ENCODE measurements at places on chromosomes 16 and 17.

DNA sequence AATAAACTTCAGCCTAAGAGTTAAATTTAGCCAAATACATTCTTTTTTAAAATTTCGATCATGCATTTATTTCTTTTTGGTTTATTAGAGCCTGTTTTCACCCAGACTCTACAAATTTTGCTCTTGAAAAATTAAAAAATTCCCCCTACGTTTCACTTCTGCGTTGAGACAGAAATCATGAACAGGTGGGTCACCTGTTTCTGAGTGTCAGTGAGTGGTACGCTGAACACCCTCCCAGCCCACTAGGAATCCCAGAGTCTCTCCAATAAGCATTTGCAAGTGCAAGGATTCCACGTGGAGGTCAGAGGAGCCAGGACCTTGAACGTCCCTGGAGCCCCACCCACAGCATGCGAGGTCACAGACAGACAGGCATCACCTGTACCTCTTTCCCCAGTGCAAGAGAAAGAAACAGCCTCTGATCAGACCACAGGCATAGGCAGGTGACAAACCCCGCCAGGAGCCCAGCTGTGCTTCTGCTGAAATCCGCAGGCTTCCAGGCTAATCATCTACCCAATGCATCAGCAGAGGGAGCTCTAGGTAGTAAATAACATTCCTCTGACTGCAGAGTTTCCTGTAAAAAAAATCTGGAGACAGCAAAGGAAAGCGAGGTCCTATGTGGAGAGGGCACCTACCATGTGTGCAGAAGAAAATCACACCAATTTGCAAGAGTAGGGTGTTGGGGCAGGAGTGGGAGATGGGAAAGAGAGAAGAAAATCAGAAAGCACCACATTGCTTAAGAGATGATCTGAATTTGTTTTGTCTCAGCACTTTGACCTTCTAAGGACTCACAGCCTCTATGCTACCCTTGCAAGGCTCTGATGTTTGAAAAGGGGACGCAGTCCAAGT, 5.9 kb upstream of the XYLT1 start:
- no peak for DNase-seq

DNA sequence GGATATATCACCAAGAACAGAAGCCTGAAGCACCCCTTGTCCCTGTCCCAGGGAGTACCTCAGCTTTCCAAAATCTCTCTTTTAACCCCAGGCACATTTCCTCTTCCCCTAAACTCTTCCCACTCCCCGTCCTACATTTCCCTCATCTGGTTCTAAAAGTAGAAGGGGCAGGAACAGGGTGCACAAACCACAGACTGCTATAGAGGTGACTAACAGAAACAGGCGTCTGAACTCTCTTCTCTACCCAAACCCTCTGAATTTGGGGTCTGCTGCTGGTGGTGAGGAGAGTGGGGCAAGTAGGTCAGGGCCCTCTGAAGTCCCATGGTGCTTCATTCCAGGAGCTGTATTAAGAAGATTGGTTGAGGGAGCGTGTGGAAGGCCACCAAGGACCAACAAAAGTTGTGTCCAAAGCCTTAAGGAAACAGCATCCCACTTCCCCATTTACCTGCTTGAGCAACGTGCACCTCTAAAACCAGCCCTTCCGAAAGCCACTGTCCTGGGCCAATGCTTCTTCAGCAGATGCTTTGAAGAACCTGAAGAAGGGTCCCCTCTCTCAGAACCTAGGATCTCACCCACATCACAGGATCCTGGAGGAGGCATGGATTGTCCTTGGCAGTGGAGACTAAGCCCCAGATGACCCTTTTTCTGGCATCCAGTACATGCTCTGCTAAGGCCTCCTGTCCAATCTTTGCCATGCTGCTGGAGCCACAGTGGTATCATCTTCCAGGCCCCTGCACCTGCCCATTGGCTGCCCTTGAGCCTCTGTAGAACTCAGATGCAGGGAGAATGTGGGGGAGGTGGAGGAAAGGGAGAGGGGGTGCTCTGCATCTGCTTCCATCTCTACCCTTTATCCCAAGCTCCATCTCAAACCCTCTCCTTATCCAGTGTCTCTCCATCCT, 5.7 kb upstream of the NR1D1 start:
- no peak for DNase-seq

DNA sequence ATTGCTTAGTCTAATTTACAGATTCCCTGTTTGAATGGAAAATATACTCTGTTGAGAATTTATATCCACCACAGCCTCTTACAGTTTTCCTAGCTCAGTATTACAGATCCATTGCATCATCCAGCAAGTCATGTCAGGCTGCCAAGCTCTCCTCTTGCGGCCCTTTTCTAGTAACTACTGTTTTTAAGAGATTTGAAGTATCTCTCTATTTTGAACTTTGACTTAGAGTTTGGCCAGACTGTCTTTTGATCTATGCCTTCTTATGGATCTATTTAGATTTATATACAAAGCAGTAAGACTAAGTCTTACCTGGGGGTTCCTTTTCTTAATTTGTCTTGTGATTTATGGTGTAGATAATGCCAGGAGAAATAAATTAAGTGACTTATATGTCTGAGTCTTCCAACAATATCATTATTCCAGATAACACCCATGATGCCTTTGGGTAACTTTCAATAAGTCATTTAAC, 53.1 kb upstream of the ABCC11 start:
- DNase-seq = no peak

DNA sequence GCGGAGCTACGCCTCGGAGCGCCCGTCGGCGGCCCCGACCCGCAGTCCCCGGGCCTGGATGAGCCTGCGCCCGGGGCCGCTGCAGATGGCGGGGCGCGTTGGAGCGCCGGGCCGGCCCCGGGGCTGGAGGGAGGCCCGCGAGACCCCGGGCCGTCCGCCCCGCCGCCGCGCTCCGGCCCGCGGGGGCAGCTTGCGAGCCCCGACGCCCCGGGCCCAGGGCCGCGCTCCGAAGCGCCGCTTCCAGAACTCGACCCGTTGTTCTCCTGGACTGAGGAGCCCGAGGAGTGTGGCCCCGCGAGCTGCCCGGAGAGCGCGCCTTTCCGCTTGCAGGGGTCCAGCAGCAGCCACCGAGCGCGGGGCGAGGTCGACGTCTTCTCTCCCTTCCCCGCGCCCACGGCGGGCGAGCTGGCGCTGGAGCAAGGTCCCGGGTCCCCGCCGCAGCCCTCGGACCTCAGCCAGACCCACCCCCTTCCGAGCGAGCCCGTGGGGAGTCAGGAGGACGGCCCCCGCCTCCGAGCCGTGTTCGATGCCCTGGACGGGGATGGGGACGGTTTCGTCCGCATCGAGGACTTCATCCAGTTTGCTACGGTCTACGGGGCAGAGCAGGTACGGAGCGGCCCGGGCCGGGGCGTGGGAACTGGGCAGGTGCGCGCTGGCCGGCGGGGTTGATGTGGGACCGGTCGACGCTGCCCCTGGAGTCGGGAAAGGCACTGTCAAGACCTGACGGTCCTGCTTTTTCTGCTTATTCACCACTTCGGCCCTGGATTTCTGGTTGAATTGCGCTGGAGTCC, 861 bp downstream of the RAB11FIP3 start:
- no peak for DNase-seq

DNA sequence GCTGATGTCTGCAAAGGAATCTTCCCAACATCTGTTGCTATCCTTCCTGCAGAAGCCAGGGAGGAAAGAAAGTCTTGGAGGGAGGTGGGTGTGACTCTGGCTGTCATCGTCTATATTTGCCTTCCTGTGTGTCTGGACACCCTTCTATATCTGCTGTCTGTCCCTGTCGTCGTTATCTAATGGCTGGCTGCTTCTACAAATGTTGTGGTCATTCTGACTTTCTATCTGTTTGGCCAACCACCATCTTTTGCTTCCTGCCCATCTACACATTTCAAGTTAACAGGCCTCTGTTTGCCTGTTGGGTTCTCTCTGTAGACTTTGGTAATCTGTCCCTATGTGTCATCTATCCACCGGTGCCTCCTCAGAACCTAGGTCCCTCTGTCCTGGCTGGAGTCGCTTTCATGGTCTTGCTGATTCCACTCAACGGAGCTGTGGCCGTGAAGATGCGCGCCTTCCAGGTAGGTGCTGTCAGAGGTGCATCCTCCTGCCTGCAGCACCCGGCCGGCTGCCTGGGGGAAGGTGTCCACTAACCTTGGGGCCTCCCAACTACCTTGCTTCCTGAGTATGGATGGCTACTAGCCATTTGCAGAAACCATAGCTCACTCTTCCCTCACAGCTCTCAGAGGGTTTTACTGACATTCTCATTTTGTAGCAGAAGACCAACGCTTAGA, 30.2 kb downstream of the ABCC3 start:
- no peak for DNase-seq

GRCh38 chr17:6244253-6244652, 174.1 kb downstream of the WSCD1 start:
- no peak for DNase-seq

DNA sequence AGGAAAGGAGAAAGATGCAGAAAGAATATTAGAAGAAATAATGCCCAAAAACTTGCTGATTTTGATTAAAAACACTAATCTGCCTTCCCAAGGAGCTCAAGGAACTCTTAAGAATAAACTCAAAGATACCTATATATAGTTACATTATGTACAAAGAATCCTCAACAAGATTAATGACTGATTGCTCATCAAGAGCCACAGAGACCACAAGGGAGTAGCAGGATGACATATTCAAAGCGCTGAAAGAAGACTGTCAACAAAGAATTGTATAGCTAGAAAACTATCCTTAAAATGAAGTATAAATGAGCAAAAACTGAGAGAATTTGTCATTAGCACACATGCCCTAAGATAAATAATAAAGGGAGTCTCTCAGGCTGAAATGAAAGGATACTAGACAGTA, 6.2 kb downstream of the LPCAT2 start:
- no peak for DNase-seq

GRCh38 chr16:53309457-53309856, 124.8 kb upstream of the RBL2 start:
- DNase-seq = no peak

GRCh38 chr17:19304209-19304608, 58.3 kb downstream of the B9D1 start:
- no peak for DNase-seq

DNA sequence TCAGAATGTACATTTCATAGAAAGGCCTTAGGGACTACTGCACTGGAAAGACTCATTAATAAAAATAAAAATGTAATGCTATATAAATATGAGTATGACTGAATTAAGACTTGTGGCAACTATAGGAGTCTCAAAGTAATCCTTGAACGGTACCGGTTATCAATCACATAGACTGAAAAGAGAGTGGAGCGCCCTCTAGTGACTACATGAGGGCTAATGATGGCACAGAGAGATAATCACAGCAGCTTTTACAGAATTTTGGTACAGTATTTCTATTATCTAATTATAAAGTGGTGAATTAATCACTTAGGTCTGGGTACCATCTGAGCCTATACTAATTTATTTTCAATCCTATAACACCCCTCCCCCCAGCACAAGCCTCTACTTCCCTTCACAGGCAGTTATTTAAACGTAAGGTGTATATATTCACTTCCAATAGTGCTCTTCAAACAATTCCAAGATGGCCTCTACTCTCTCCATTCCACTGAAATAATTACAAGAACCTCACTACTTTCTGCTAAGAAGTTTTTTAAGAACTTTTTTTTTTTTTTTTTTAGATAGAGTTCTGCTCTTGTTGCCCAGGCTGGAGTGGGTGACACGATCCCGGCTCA, 40.7 kb upstream of the ANKFY1 start:
- DNase-seq = peak; percentile 51

DNA sequence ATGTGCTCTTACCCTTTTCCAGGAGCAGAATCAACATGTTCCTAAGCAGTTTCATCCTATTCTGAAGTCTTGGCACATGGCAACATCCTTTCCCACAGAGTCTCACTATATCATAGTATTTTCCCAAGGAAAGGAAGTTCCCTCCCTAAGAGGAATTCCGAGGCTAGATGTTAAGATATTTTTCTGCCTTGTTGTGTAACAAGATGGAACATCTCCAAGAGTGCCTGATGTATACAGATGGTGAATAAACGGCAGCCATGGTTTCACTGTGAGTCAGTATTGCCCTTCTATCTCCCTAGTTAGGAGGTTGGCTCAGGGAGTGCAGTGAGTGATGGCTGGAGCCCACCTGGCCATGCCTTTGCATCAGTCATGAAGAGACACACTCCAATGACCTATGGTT, 48.2 kb downstream of the SPACA3 start:
- no peak for DNase-seq

DNA sequence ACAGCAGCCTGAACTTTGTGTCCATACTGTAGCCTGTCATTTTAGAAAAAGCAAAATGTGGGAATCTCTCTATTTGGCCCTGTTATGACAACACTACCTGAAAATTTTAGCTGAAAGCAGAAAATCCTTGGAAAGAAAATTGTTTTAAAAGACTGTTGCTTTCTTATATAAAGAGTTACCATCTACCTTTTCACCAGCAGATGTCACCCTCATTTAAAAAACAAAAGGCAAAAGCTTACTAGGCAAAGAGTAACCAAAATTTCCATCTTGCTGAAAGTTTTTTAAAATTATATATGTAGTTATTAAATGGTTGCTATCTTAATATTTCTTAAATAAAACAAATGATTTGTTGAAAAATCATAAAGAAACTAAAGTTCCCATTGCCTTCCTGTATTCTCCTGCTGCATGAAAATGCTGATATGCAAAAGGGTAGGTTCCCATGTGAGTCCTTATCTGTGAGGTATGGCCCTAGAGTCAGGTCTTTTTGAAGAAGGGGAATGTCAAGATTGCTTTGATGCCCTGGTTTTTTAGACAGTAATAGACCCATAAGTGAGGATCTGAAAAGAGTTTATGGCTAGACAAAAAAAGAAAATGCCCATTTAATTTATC, 61.0 kb downstream of the TNRC6C start:
- no peak for DNase-seq

DNA sequence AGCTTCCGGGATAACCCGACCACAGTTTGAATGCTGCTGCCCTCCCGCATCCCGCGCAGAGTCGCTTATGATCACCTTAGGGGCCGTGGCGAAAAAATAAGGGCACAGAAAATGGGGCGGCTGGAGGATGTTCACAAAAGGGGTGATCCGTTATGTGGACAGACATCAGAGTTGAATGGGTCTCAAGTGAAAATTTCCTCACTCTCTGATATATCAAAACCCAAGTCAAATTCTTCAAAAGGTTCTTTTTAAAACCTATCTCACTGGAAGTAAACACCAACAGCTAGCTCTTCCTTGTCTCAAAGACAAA, 400 bp upstream of the CEP112 start:
- DNase-seq = no peak

DNA sequence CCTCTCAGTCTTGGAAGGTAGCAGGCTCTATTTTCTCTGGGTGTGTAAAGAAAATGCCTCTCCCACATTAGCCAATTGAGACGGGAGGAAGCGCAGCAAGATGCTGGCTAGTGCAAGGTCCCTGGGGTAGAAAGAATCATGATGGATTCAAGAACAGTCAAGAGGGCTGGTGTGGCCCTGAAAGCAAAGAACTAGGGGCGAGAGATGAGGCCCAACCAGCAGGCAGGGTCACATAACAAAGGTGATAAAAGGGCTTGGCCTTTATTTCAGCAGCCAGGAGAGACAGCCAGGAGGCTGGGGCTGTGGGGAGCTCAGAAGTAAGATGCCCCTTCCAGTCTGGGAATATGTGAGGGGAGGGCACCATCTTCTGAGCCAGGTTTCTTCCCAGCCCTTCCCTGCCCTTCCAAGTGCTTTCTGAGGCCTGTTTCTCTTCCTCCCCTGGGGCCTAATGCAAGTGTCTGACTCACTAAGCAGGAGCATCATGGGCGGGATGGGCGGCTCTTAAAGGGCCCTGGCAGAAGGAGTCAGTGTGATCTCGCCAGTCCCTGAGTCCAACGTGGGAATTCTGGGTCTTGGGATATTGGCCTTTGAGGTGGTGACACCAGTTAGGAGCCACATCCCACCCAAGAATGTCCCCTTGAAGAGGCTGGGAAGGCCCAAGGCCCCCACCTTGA, 3.9 kb upstream of the NLRC5 start:
- no peak for DNase-seq
